ENCODE measurements at places on chromosomes 5 and 9.

DNA sequence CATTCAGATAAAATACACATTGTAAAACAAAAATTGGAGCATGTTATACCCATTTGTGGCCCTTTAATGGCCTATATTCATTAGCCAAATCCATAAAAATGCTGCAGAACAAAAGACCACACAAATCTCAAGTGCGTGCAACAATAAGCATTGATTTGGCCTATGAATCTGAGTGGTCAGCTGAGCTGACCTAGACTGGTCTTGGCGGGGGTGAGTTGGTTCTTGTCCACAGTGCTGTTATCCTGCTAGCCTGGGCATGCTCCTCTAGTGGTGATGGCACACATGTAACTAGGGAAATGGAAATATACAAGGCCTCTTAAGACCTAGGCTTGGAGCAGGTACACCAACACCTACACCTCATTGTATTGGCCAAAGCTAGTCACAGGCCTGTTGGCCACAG lies 122.2 kb upstream of the TBCA start:
- DNase-seq, result no peak

DNA sequence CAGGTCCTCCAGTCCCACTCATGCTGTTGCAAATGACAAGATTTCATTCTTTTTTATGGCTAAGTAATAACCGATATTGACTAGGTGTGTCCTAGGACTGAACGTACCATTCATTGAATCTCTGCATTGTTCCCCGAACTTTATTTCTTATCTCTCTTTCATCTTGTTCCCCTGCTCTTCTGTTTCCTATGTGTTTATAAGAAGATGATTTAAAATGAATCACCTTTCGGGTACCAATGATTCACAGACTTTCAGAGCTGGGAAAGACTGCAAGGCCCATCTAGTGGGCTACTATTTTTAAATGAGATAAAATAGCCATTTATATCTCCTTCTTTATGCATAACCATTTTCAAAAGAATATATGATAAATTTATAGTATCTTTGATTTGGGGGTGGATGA lies 133.0 kb downstream of the CDH18 start:
- DNase-seq, result no peak

GRCh38 chr9:16135968-16136367 lies 583.1 kb downstream of the CCDC171 start:
- DNase-seq, result no peak

- DNase-seq, result no peak
Observed at GRCh38 chr9:99822806-99823591, 1.3 kb downstream of the NR4A3 start.

GRCh38 chr9:133144142-133144903 lies 19.4 kb downstream of the GBGT1 start:
- peak; percentile 98 for DNase-seq

DNA sequence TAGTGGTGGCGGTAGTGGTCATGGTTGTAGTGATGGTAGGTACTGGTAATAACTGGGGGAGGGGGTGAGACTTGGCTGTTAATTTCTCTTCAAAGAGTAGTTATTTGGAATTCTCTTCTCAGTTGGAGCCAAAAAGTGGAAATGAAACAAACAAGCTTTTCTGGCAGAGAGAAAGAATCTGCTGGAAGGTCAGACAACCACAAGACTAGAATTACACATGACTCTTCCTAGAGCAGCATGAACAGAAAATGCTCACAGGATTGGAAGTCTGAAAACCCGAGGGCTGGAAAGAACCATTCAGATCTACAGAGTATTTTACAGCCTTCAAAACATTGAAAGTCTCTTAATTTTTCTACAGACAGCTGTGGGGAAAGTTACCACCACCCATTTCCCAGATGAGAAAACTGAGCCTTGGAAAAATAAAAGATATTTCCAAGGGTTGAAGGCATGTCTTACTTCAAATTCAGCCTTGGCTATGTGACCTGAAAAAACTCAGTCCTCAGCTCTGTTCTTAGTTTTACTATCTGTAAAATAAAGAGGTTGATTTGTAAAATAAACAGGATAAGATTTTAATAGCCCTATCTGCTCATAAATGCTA lies 42.9 kb upstream of the TRIM32 start:
- no peak for DNase-seq

GRCh38 chr5:110630350-110630749 lies 96.1 kb downstream of the TMEM232 start:
- no peak for DNase-seq

- no peak for DNase-seq
Observed at GRCh38 chr9:83355024-83355444, 183.2 kb downstream of the FRMD3 start.

GRCh38 chr5:78887384-78888118 lies 97.6 kb downstream of the ARSB start:
- DNase-seq, result no peak

DNA sequence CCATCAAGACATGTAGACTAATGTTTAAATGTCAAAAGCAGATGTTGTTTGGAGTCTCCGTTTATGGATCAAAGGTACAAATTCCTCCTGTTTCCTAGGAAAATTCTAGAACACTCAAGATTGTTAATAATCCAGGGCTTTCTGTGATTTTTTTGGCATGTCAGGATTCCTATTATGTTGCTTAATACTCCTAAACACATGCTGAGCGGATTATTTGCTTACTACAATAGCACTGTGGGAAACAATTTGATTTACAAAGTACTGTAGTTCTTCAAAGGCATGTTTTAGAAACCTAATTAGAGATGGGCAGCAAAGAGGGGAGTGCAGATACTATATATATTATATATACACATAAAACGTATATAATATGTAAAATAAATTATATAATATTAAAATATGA lies 19.0 kb upstream of the SCAMP1 start:
- no peak for DNase-seq

- DNase-seq, result no peak
Observed at GRCh38 chr5:116771466-116772151, 197.0 kb upstream of the SEMA6A start.

GRCh38 chr9:17005056-17005823 lies 129.6 kb upstream of the CNTLN start:
- DNase-seq, result no peak

GRCh38 chr9:127985011-127985410 lies 4.2 kb upstream of the EEIG1 start:
- no peak for DNase-seq

GRCh38 chr5:134115806-134116175 lies 1.3 kb downstream of the TCF7 start:
- no peak for DNase-seq

GRCh38 chr5:125451622-125452021 lies 705.2 kb upstream of the ZNF608 start:
- no peak for DNase-seq

GRCh38 chr9:133844398-133844784 lies 106.2 kb upstream of the SARDH start:
- DNase-seq, result no peak

- DNase-seq, result no peak
Observed at GRCh38 chr5:174736331-174736721, 11.9 kb downstream of the MSX2 start.

DNA sequence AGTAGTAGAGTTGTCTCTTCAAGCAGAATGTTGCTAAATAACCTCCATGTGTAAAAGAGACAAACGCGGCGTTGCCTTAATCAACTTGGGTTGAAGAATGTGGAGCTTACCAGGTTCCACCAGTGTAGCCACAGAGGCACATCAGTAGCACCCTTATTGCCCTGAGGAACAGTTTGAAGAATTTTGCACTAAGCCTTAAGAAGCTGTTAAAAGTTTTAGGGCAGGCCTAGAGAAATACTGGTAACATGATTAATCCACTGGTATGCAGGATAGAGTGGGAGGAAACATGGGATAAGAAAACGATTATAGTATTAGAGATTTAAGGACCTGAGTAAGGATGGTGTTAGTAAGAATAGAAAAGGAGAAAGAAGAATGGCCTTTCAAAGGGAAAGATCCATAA lies 100.6 kb downstream of the ZCCHC7 start:
- DNase-seq, result no peak

- DNase-seq, result peak; percentile 51
Observed at GRCh38 chr9:2158111-2158610, 143.0 kb downstream of the SMARCA2 start.

- no peak for DNase-seq
Observed at GRCh38 chr5:82673057-82673809, 395.1 kb upstream of the RPS23 start.

GRCh38 chr5:137589185-137589584 lies 90.1 kb upstream of the SPOCK1 start:
- DNase-seq, result no peak

- no peak for DNase-seq
Observed at GRCh38 chr9:134642385-134643181, 980 bp downstream of the COL5A1 start.

DNA sequence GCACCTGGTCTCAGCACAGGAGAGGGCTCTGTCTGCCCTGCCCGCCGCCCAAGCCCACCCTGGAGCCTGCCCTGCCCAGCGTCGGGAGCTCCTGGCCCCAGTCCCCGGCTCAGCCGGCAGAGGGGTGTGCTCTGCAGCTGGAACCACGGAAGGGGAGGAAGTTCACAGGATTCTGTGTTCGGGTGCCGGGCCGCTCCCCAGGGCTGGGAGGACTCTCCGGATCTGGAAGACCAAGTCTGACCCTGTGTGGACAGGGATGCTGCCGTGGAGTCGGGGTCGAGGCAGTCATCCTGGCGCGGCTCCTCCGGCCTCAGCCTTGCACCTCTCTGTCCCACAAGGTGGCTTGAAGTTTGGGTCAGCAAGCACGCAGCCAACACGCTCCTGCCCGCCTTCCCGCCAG lies 78.6 kb downstream of the KCNT1 start:
- DNase-seq, result no peak

DNA sequence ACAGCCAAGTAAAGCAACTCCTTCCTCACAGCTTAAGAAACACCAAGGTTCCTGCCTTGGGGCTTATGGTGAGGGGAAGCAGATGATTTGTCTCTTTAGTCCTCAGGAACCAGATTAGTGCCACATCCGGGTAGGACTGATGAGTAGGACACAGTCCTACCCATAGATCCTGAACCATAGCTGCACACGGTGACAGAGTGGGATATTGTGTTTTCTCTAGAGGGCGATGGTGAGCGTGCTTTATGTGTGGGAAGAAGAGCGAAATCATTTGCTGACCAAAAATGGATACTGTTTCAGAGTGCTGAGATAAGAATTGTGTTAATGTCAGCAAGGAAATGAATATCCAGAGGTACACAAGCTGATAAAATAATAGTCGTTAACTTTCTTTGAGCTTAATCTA lies 209.0 kb upstream of the FBXL7 start:
- DNase-seq, result no peak

GRCh38 chr5:126975796-126976195 lies 54.6 kb downstream of the MARCHF3 start:
- no peak for DNase-seq

- DNase-seq, result no peak
Observed at GRCh38 chr9:76912636-76913275, 6.8 kb upstream of the PRUNE2 start.

DNA sequence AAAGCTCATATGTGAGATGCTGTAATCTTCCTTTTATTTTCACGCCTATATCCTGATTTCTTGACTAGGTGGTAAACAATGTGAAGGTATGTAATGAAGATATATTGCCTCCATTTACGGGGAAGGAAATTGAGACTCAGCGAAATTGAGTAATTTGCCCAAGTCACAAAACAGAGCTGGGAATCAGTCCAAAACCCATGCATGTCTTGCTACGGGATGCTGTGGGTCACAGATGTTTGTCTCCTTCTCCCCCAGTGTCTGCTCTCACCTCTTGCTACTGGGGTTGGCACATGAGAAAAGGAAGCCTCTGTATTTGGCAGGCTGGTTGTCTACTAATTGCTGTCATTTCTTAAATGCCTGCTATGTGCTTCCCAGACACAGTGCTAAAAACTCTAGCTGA lies 53.7 kb upstream of the TEX48 start:
- DNase-seq, result no peak

- DNase-seq, result no peak
Observed at GRCh38 chr5:101785090-101785489, 511.0 kb downstream of the SLCO4C1 start.

- no peak for DNase-seq
Observed at GRCh38 chr5:53874409-53874808, 314.0 kb downstream of the NDUFS4 start.

GRCh38 chr9:69532396-69532795 lies 139.8 kb downstream of the APBA1 start:
- DNase-seq, result no peak

GRCh38 chr5:10990634-10991033 lies 229.6 kb upstream of the DAP start:
- DNase-seq, result no peak

DNA sequence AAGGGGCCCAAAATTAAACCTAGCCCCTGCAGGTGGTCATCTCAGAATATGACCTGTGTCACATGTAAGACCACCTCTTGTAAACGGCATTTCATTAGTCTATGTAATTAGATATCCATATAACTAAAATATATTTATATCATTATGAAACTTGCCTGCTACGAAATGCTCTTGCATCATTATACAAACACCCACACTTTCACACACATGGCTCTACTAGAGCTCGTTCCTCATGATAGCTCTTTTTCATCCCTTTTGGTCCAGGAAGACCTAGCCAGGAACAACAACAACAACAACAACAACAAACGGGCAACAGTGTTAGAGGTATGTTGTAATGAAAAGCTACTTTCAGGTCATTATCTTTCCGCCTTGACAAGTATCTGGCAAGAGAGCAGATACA lies 58.6 kb downstream of the LHFPL2 start:
- DNase-seq, result no peak

DNA sequence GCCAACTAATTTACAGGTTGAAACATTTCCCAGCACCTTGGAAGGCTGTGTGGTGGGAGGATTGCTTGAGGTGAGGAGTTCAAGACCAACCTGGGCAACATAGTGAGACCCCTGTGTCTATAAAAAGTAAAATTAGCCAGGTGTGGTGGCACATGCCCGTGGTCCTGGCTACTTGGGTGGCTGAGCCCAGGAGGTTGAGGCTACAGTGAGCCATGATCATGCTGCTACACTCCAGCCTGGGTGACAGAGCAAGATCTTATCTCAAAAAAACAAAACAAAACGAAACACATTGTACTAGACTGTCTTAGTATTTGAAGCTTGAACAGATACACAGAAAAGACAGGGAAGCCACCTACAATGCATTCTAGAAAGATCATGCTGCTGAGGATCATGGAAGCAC lies 2.8 kb upstream of the HSDL2 start:
- DNase-seq, result no peak

GRCh38 chr5:133113331-133114061 lies 61.7 kb downstream of the HSPA4 start:
- DNase-seq, result no peak

- no peak for DNase-seq
Observed at GRCh38 chr9:126806336-126806735, 1.5 kb downstream of the ZBTB43 start.

GRCh38 chr5:133384120-133384855 lies 228.1 kb downstream of the FSTL4 start:
- DNase-seq, result peak; percentile 15

Data from CD8-positive, alpha-beta T cell (primary cell).